Activated B cell treated with CpG ODN at 0.5 μM for 24 hours (primary cell): ENCODE measurements at places on chromosomes 7 and 10.

DNA sequence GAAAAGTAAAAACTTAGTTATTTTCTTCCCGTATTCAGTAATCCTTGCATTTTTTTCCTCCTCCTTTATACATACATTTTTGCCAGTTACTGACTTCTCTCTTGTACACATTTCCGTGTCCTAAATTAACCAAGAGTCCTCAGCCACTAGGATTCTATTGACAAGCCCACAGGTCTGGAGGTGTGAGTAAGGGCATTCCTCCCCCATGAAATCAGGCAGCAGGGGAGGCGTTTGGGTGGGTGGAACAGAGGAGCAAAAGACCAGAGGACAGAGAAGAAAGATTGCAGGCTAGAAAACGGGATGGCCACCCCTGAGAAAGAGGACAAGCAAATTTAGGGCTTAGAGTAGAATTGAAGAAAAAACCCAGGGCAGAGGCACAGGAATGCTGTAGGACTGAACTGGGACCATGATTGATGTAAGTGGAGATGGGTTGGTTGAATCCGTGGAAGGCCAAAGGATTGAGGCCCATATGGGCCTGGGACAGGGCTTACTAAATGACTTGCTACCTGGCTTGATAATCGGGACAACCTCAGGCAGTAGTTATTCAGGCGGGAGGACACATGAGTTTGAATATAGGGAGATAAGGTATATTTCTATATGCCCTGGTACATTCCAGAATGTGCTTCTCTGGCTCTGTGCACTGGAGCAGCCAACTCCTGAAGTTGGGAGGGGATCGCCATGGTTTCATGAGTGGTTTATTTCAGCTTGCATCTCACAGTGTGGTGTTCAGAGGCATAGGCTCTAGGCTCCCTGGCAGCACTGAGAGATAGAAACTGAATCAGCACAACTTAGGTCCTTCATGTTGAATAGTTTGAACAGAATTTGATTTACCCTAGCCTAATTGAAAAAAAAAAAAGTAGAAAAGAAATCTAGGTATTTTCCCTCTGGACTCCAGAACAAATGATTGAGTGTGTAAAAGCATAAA, 28.0 kb downstream of the IKZF1 start:
- DNase-seq = no peak

GRCh38 chr7:133110312-133110711, 28.4 kb upstream of the CHCHD3 start:
- no peak for DNase-seq

GRCh38 chr7:30249316-30249715, 35.1 kb upstream of the ZNRF2 start:
- DNase-seq = no peak

DNA sequence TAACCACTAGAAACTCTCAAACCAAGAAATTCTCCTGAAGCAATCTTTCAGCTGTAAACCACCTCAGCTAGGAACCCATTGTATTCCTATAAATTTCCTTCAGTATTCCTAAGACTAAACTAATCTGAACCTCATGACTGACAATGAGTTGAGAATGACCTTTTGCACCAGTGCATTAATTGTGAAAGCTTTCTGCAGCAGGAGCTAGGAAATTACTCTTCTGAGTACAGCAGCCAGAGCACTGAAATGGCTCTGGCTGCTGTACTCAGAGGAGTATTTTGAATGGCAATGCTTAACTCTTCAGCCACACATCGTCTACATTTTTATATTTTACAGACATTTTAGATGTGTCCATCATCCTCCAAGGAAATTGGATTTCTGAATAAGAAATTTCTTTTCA, 109.7 kb downstream of the PCDH15 start:
- no peak for DNase-seq

- DNase-seq = no peak
These were observed 348.3 kb downstream of the GPR158 start for GRCh38 chr10:25522946-25523608.

- DNase-seq = no peak
These were observed 283.6 kb downstream of the BICC1 start for GRCh38 chr10:58796242-58796641.

GRCh38 chr7:158646766-158647474, 57.7 kb downstream of the NCAPG2 start:
- DNase-seq = no peak
